A172 (cell line): ENCODE measurements at places on chromosomes 13 and 19.

GRCh38 chr19:6099033-6099432 is 11.3 kb downstream of the RFX2 start:
- no peak for DNase-seq

DNA sequence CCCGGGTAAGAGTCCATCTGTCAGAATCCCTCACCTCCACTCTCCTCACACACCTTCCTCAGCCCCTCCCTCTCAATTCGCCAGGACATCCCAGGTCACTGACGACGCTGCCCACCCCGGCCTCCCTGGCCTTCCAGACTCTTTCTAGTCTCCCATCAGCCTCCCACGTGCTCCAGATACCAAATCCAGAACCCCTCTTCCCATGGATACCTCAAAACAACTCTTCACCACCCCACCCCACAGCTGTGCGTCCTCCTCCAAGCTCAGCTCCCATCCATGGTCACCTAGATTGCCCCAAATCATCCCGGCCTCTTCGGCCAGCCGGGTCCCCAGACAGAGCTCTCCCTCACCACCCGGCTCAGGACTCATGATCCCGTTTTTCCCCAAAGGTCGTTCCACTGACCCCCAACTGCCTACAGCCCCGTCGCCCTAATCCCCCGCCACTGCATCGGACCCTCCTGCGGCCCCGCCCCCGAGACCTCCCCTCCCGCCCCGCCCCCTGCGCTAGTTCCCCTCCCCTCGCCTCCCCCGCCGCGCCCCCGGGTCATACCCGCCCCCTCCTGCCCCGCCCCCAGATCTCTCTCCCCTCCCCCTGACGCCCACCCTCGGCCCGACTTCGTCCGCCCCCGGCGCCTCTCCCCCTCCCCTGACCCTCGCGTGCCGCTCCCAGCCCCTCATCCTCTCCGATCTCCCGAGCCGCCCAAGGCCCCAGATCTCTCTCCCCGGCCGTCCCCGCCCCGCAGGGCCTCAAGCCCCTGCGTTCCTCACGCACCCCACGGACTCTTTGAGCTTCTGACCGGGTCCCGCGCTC is 546 bp downstream of the UBXN6 start:
- DNase-seq: no peak

DNA sequence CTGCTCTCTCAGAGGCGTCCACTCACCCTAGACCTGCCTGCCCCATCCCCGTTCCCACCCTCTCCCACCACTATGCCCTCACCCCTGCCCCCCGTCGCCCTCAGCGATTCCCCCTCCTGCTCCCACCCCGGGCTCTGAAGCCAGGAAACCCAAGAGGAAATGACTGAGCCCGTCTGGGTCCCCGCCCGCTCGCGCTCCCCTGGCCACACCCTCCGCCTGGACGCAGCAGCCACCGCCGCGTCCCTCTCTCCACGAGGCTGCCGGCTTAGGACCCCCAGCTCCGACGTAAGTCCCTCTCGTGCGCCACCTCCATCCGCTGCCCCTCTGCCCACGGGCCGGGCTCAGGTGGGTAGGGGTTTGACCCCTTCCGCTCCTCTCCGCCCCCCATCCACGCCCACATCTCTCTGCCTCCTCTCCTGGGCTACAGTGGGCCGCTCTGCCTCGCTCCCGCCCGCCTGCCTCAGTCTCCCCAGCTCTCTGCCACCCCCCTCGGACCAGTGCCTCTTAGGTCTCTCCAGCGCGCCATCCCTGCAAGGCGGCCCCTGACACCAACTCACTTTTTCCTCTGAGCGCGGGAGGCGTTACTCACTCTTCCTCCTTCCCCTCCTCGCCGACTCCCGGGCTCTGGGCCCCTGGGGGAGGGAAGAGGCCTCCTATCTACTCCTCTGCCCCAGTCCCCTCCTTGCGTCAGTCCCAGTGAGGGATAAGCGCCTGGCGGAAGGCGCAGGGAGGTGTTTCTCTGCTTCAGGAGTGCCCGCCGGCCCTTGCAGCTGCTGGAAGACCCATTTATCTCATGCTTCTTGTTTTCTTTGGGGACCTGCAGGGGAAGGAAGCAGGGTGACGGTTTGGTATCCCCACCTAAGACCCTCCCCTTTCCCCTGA is at the start of gene FXYD5:
Gene FXYD5, plus strand, starts transcription at position 211 of the 882 bp plus-strand sequence. CDS start 816 bp downstream, outside the sequence.
- peak; percentile 72 for DNase-seq

- no peak for DNase-seq
Measured at GRCh38 chr13:45341799-45342500, 967 bp upstream of the TPT1 start.

- DNase-seq: no peak
Measured at GRCh38 chr13:33537676-33538075, 252.1 kb upstream of the STARD13 start.
